Right ventricle myocardium superior (tissue), 1 donor: ENCODE measurements at places on chromosomes 7 and 10.
A peak's percentile ranks its signal among the peaks of the same experiment; 100 is the strongest.

- no peak for DNase-seq
These were observed 122.3 kb upstream of the CSTF2T start for GRCh38 chr10:51821745-51822144.

- no peak for DNase-seq
These were observed 27.1 kb downstream of the SLF2 start for GRCh38 chr10:100939763-100940344.

DNA sequence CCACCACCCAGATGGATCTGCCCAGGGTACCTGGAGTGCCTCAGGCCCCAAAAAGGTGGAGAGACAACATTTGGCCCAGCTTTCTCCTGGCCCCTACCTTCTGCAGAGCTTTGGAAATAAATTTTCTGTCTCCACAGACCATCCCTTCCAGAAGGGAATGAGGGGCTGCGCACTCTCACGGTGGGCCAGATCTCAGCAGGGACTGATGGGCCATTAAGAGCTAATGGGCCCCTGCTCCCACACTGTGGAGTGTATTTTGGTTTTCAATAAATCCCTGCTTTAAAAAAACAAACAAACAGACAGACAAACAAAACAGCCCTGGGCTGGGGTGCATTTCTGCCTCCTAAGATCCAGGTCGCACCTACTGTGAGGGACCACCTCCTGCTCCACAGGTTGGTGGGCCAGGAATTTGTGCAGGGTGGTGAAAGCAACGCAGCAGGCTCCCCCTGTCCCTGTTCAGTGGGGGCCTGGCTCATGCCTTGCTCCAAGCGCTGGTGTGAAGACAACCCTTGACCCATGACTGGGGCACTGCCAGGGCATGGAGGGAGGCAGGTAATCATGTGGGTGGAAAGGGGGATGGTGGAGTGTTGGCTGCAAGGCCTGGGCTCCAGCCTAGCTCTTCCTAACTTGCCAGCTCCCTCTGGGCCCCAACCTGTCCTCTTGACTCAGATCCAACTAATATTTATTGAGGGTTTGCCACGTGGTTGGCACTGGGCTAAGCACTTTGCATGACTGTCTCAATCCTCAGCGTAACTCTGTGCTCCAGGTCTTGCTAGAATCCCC lies 88.5 kb downstream of the COL13A1 start:
- DNase-seq: no peak

DNA sequence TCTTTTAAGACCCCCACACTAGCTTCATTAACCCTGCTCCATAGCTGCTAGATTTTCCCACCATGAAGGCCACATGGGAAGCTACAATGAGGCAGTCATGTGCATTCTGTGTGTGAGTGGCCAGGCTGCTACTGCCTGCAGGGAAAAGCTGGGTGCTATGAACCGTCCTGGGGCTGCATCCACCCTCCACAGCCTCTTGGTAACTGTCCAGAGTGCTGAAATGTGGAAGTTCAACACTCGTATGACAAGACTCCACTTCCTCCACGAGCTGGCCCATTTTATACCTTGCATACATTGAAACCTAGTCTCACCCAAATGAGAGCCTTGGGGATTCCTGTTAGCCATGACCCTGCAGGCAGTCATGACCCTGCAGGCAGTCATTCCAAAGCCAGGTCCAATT lies 59.4 kb downstream of the CUZD1 start:
- no peak for DNase-seq

DNA sequence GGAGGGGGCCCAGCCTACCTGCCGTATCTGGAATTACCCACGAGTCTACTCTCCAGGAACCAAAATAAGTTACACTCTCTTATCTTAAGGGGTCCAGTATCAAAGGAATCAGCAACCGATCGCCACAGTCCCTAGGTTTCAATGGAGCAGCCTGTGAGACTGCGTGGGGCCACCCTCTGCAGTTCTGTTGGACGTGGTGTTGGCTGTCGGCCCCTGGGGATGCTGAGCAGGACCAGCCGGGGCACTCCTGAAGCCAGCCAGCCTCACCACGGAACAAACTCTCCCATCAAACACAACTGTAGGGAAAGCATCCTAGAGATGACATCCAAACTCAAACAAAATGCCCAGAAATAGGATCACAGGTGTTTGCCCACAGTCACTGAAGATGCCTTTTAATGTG lies 25.5 kb upstream of the ABLIM1 start:
- DNase-seq: peak; percentile 50

DNA sequence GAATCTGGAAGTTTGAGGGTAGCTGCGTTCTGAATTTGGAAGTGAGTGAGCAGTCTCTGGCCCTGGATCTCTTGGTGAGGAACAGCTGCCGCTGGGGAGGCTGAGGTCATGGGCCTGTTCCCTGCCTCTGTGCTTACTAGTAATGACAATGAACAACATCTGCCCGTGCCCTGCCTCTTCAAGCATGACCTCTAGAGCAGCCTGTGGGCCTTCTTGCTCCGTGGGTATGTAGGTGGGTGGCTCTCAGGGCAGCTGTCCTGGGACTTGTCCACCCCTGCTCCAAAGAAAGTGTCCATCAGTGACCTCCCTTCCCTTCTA lies 186.2 kb downstream of the CXCL12 start:
- peak; percentile 64 for DNase-seq

DNA sequence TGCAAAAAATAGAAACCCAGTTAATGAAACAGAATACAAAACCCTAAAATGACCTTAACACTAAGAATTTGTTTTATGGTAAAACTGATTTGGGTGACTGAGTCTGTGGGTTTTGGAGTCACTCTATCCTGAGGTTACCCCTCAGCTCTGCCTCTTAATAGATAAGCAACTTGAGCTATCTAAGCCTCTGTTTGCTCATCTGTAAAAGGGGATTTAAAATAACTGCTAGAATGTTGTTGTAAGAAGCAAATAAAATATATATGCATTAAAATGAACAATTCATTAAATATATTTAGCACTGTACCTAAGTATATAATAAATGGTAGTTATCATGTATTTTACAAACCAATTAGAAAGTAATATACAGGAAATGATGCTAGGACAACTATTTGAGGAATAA lies 115.4 kb downstream of the CABCOCO1 start:
- DNase-seq: no peak

- no peak for DNase-seq
These were observed 303.6 kb upstream of the PITRM1 start for GRCh38 chr10:3476186-3476585.

DNA sequence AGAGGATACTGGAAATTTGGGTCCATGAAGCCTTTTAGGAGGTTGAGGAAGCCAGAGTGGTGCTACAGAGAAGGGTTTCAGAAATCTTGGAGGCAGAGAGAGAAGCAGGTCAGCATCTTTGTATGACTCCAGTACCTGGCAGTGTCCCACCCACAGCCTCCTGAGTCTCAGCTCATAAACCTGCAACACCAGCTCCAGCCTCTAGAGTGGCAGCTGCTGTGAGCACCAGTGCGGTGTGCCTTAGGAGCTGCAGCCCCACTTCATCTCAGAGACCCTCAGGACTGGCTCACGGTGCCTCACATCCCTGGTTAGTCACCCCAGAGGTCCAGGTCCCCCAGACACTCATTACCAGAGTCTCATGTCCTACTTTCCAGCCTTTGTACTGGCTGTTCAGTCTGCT lies 84.8 kb upstream of the PRKAR2B start:
- DNase-seq: no peak

DNA sequence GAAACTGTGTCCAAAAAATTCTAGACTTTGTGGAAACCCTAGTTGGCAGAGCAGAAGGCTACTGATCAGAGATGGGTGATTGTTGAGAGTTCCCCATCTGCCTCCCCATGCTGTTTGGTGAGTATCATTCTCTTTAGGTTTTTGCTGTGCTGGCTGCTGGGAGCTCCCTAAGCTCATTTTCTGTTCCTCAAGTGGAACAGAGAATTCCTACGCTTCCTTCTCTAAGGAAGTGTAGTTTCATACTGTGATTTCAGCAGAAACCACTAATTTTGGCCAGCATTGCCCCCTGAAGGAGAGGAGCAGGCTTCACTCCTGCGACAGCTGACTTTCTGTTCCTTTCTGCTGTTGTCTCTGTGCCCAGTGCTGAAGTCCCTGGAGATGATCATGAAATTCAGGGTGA lies 355.3 kb upstream of the NPVF start:
- no peak for DNase-seq

GRCh38 chr10:74084955-74085354 lies 65.7 kb downstream of the AP3M1 start:
- no peak for DNase-seq

- no peak for DNase-seq
These were observed 49.0 kb downstream of the ZRANB1 start for GRCh38 chr10:124990671-124991625.

- DNase-seq: no peak
These were observed 188.4 kb upstream of the IGFBP3 start for GRCh38 chr7:46109437-46109836.

GRCh38 chr10:48981310-48981907 lies 41.8 kb upstream of the LRRC18 start:
- DNase-seq: peak; percentile 76

DNA sequence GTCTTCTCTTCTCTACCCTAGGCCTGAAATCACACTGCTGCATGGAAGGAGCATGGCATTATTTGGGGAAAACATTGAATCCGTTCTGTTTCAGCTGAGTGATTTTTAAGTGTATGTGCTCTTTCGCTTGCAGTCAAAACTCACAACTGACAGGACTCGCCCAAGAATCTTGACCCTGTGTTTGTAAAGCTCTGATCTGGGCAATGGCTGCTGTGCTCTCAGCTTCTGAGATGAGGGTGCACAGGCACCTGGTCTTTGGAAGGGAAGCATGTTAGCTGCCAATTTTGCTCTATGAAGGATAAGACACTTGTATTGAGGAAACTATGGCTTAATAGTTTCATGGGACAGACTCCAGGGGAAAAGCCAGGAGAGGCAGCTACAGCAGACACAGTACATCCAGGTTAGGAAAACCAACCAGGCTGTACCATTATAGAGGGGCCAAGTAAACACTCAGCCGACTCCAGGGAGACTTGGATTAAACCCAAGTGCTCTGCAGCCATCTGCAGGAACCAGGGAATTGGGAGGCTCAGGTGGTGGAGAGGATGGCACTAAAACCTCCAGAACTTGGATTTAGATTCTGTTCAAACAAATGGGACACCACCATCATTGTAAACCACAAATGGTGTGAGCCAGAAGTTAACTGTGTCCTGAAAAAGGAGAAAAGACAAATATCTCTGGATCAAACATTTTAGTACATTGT lies 43.3 kb downstream of the LYZL1 start:
- no peak for DNase-seq

- no peak for DNase-seq
These were observed 6.1 kb downstream of the LAT2 start for GRCh38 chr7:74215921-74216320.

GRCh38 chr7:119252962-119253361 lies 1020.0 kb upstream of the KCND2 start:
- no peak for DNase-seq

DNA sequence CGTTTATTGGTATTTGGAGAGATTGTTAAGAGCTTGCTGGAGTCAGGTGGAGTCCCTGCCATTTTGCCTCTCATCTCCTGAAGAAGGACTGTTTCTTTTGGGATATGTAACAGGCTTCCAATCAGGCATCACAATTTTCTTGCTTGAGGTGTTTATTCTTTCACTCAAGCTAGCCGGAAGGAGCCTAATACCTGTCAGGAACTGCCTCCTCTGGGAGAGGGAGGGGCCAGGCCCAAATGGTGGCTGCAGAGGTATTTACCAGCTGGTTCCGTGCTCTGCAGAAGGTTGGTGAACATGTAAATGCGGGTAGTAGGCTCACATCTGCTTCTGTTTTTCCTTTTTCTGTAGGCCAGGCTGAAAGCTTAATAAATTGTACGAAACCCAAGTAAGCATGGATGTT lies 114.0 kb downstream of the TCF7L2 start:
- DNase-seq: no peak

DNA sequence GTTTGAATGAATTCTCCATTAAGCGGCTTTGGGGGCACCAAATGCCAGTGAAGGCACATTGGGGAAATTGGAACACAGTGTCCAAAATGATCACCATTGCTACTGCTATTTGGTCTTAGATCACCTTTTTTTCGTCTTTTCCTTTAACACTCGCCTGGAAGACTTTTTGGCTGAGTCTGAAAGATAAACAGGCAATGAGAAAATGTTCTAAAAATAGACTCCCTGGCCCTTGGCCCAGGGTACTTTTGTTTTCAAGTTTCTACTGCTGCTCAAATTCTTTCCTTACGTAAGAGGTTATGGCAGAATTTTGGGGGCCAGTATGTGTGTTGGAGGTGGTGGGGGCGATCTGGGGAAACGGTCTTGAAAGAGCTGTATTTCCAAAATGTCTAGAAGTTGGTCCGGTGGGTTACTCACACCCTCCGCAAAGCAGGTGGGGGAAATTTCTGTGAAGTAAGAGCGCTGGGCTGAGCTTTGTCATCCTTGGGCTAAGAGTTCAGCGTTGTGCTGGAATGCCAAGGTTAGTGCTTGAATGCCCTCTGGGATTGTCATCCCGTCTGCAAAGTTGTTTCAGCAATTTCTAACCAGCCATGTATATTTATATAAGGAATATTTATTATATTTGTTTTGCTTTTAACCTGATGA lies 1.3 kb upstream of the ITPRIP start:
- no peak for DNase-seq

- no peak for DNase-seq
These were observed 22.2 kb downstream of the LIPJ start for GRCh38 chr10:88608780-88609179.

DNA sequence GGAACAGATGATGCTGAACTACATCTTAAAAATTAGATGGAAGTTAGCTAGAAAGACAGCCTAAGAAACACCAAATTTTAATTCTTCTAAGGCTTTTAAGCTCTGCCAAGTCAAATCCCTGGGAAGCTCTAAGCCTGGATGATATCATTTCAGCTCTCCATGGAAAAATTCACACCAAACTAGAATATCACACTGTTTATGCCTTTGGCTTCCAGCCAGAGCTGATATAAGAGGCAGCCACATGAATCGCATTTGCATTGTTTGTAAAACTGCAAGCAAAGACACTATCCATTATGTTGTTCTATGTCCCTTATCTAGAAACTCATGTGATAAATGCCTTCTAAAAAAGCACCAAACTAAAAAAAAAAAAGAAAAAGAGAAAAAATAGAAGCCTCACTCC lies 430.4 kb downstream of the GRID1 start:
- DNase-seq: no peak

DNA sequence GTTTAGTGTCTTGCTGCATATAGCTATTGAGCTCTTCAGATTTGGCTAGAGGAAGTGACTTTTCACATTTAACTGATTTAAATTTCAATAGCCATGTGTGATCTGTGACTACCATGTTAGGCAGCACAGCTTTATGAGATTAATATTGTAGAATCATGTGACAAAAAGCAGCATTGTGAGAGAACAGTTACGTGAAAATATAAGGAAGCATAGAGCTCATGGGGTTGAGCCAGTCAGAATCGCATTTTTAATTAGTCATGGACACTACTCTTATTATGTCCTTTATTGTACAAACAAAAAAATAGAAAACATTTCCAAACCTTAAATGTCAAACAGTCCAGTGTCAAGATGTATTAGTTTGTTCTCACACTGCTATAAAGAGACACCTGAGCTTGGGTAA lies 48.0 kb downstream of the MTURN start:
- DNase-seq: no peak

- peak; percentile 48 for DNase-seq
These were observed 1.1 kb downstream of the WASL start for GRCh38 chr7:123747620-123748141.

- peak; percentile 71 for DNase-seq
These were observed 118.0 kb downstream of the CREB5 start for GRCh38 chr7:28530175-28530802.
